ENCODE measurements at places on chromosomes 16 and 17. TPM values are rescaled to one million over a fixed set of nuclear protein-coding genes. Genes with fewer than 3 reads are reported as not detected.

Gene KRT27
- total RNA-seq, result not detected

Gene ZP2
- not detected for total RNA-seq

Gene SOX9
- 40.2 TPM for total RNA-seq

Gene COG8
- total RNA-seq, result 33.6 TPM

Gene SP6
- not detected for total RNA-seq

Gene EVPL
- total RNA-seq, result 9.7 TPM

Gene SPATA32
- total RNA-seq, result not detected

Gene ADAM11
- total RNA-seq, result not detected

Gene MPP2
- total RNA-seq, result 0.43 TPM

Gene MSLN
- total RNA-seq, result 5.2 TPM

Gene DLX4
- total RNA-seq, result not detected

Gene AXIN2
- total RNA-seq, result 25.3 TPM

Gene CMTM1
- total RNA-seq, result not detected

Gene NFATC3
- 23.9 TPM for total RNA-seq

DNA sequence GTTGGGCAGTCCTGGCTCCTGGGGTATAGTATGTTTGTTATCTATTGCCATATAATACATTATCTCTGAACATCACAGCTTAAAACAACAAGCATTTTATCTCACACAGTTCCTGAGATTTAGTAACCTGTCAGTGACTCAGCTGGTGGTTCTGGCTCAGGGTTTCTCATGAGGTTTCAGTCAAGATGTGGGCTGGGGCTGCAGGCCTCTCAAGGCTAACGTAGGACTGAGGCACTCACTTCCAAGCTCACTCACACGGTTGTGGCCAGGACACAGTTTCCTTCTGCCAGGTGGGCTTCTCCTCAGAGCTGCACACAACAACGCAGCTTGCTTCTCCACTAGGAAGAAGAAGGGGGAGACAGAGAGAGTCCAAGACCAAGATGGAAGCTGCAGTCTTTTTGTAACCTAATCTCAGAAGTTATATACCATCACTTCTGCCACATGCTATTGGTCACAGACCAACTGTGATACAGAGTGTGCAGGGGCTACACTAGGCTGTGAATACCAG, 10.3 kb upstream of the MED13 start:
- H3K4me3 ChIP-seq, result no peak overlapping the region
- no peak overlapping the region for H3K27ac ChIP-seq
- H3K4me1 ChIP-seq, result no peaks in the 10 kb centered on the region
- no peak for DNase-seq
- peaks cover 8% of the 10 kb centered on the region for H3K27me3 ChIP-seq

DNA sequence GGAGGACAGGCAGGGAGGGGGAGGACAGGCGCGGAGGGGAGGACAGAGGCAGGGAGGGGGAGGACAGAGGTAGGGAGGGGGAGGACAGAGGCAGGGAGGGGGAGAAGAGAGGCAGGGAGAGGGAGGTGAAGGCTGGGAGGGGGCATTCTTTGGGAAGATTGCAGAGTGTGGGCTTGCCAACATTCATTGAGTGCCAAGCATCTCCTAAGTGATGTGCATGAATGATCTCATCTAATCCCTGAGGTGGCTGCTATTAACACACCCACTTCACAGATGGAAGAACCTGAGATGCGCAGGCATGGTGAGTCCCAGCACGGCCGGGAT, 58.3 kb downstream of the NT5M start:
- H3K36me3 ChIP-seq, result no peaks in the 10 kb centered on the region
- H3K27ac ChIP-seq, result no peak overlapping the region
- no peak for DNase-seq
- H3K4me1 ChIP-seq, result no peaks in the 10 kb centered on the region

- no peaks in the 10 kb centered on the region for H3K27me3 ChIP-seq
- peak within 1 kb of the TSS; percentile 78 for H3K4me3 ChIP-seq
- H3K36me3 ChIP-seq, result peaks cover 37% of the 10 kb centered on the region
Observed at GRCh38 chr17:45261577-45262515, at the start of gene SPATA32. TSS of gene SPATA32 (minus strand) at chr17:45262094. CDS start at chr17:45262016, 78 bp downstream.

- H3K27me3 ChIP-seq, result no peaks in the 10 kb centered on the region
- no peaks in the 10 kb centered on the region for H3K4me1 ChIP-seq
- H3K36me3 ChIP-seq, result peaks cover 68% of the 10 kb centered on the region
- no peak overlapping the region for H3K4me3 ChIP-seq
- peak; percentile 81 for DNase-seq
Observed at GRCh38 chr17:4074831-4075495, 67.9 kb downstream of the ZZEF1 start.

GRCh38 chr17:27295945-27296344, 2.0 kb downstream of the WSB1 start:
- peak; percentile 49 for DNase-seq
- H3K36me3 ChIP-seq, result no peaks in the 10 kb centered on the region
- peak overlapping the region; percentile 84 for H3K4me3 ChIP-seq
- H3K27me3 ChIP-seq, result no peaks in the 10 kb centered on the region
- H3K4me1 ChIP-seq, result peaks cover 59% of the 10 kb centered on the region

- no peak overlapping the region for H3K4me3 ChIP-seq
- H3K27ac ChIP-seq, result no peak overlapping the region
- H3K4me1 ChIP-seq, result no peaks in the 10 kb centered on the region
- peaks cover 89% of the 10 kb centered on the region for H3K27me3 ChIP-seq
- DNase-seq, result no peak
Observed at GRCh38 chr17:34567691-34568465, 11.5 kb upstream of the TMEM132E start.

- no peaks in the 10 kb centered on the region for H3K4me1 ChIP-seq
- no peaks in the 10 kb centered on the region for H3K36me3 ChIP-seq
- DNase-seq, result peak; percentile 41
Observed at GRCh38 chr16:20799599-20799998, 6.7 kb downstream of the ERI2 start.

DNA sequence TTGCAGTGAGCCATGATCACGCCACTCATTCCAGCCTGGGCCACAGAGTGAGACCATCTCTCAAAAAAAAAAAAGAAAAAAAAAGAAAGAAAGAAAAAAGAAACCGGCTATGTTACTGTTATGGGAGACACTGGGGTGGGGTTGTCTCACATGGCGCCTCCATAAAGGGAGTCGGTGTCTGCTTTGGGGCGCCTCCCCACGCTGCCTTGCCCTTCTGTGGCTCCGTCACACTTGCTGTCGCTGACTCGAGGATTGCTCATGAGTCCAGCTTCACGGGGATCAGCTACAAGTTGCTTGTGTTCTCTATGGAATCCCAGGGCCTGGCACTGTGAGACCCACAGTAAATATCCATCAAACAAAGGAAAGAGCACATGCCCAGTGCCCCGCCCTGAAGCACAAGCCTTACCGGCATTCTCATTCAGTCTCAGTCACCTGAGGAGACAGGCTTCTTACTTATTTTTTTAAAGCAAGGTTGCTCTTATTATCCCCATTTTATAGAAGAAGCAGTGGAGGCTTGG, 40.6 kb upstream of the ZNF423 start:
- no peak for DNase-seq
- H3K4me1 ChIP-seq, result no peaks in the 10 kb centered on the region
- no peak overlapping the region for H3K4me3 ChIP-seq
- peaks cover 16% of the 10 kb centered on the region for H3K27me3 ChIP-seq
- no peaks in the 10 kb centered on the region for H3K36me3 ChIP-seq

DNA sequence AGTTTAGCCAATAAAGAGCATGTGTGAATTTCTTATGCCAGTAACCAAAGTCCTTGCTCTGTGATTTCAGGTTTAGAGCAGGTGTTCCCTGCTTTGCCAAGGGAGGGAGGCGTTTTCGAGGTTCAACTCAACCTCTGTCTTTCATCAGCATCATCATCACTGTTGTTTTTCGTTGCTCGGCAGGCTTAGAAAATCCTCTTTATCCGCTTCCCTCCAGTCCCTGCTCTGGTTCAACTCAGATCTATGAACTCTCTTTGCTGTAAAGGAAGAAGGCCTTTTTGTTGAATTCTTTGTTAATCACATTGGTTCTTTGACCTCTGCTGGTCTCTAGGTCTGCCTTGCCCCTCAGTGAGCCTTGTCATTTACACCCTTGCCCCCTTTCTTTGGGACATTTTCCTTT, 243.9 kb upstream of the RBFOX1 start:
- no peak overlapping the region for H3K4me3 ChIP-seq
- no peaks in the 10 kb centered on the region for H3K36me3 ChIP-seq
- no peaks in the 10 kb centered on the region for H3K4me1 ChIP-seq
- peaks cover 13% of the 10 kb centered on the region for H3K27me3 ChIP-seq
- no peak for DNase-seq

DNA sequence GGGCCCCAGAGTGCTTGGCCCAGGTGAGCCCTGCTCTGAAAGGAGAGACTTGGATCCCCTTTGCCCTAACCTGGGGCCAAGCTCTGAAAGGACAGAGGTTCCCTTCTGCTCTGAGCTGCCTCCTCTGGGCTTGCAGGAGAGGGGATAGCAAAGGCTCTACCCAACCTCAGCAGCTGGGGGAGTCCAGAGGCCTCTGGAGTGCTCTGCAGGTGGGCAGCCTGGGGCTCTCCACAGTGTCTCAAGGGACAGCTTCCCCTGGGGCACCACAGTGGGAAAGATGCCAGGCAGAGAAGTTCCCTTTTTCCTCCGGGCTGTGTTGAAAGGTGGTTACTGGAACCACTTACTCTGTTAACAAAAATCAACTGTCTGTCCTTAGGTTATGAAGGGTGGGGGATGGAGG, 48.2 kb upstream of the MGAT5B start:
- H3K4me3 ChIP-seq, result no peak overlapping the region
- peaks cover 31% of the 10 kb centered on the region for H3K27me3 ChIP-seq
- H3K4me1 ChIP-seq, result peaks cover 6% of the 10 kb centered on the region
- no peak overlapping the region for H3K27ac ChIP-seq

DNA sequence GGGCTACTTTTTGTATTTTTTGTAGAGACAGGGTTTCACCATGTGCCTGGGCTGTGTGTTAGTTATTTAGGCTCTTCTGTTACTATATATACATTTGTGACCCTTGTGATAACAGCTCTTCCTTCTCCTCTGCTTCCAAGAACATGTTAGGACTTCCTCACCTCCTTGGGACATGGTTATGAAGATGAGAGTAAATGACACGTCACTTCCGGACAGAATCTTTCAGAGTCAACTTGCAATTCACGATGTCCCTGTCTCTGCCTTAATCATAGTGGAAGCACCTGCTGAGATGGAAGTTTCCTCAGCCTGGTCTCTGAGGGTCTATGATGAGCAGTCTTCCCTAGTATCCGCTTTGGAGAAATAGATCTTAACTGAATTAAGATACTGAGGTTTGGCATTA, 42.9 kb downstream of the CCDC42 start:
- H3K4me1 ChIP-seq, result peaks cover 17% of the 10 kb centered on the region
- no peak for DNase-seq
- no peak overlapping the region for H3K4me3 ChIP-seq

DNA sequence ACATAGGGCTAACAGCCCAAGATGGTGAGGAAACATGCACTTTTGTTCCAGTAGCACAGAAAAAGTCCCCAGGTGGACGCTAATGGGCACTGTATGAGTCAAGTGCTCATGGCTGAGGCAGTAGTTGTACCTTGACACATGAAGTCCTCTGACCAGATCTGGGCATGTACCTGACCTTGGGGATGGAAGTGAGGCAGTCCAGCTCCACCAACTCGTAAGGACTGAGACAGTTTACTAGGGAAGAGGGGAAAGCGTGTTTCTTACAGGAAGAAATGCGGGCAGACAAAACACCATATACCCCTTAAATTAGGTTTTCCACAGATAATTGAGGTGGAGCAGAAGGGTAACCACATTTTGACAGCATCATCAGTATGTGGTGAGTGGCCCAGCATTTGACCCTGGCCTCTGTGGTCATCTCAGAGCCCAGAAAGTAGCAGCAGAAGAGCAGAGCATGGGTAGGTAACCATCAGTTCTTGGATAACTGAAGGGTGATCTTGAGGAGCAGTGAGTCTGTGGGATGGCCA, 32.4 kb upstream of the METTL9 start:
- H3K27ac ChIP-seq, result no peak overlapping the region
- H3K4me1 ChIP-seq, result no peaks in the 10 kb centered on the region
- no peak overlapping the region for H3K4me3 ChIP-seq
- DNase-seq, result peak; percentile 22
- H3K36me3 ChIP-seq, result no peaks in the 10 kb centered on the region

- H3K27ac ChIP-seq, result no peak overlapping the region
- no peak for DNase-seq
- no peaks in the 10 kb centered on the region for H3K27me3 ChIP-seq
- H3K36me3 ChIP-seq, result no peaks in the 10 kb centered on the region
Observed at GRCh38 chr17:41664172-41664457, 24.6 kb upstream of the EIF1 start.

- no peak overlapping the region for H3K27ac ChIP-seq
- H3K36me3 ChIP-seq, result no peaks in the 10 kb centered on the region
- DNase-seq, result no peak
- H3K27me3 ChIP-seq, result no peaks in the 10 kb centered on the region
- peaks cover 28% of the 10 kb centered on the region for H3K4me1 ChIP-seq
Observed at GRCh38 chr16:73034374-73034773, 13.6 kb downstream of the ZFHX3 start.

DNA sequence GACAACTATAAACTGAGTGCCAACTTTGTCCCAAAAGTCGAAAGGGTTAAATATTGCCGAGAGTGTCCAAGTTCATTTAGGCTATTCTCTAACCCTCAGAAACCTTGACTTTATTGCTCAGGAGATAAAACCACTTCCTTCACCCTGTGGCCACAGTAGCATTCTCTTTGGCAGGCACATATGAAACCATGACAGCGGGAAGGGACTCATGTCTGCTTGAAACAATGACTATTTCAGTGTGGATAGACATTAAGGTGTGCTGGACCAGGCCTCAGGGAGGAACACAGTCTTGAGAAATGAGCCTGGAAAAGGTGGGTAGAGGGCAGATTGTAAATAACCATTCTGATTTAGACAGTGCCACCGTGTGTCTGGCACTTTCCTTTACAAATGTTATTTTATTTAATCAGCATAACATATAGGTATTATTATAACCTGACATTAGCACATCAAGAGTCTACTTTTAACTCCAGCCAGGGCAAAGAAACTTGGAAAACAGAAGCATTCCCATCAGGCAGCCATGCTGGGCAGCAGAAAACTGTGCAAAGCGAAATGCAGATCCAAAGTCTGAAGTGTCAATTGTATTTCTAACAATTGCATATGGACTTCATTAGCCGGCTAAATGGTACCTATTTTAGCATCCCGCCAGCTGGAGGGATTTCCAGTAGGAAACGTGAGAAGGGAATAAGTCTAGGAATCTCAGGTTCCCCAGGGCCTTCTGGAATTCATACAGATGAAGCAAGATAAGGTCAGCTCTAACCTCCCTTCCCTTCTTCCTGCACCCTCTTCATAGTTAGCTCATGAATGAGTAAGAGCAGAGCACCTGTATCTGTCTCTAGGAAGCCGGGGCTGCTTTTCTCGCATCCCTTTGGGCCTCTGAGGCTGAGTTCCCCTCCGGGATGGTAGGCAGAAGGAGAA, 212.8 kb upstream of the ELAC2 start:
- no peak for DNase-seq
- no peak overlapping the region for H3K27ac ChIP-seq
- no peaks in the 10 kb centered on the region for H3K36me3 ChIP-seq
- no peaks in the 10 kb centered on the region for H3K27me3 ChIP-seq

GRCh38 chr16:63625126-63625525, 1496.7 kb downstream of the CDH11 start:
- no peak overlapping the region for H3K27ac ChIP-seq
- H3K36me3 ChIP-seq, result no peaks in the 10 kb centered on the region
- H3K27me3 ChIP-seq, result no peaks in the 10 kb centered on the region
- DNase-seq, result no peak
- no peak overlapping the region for H3K4me3 ChIP-seq

GRCh38 chr16:48106446-48106845, 49.3 kb downstream of the ABCC12 start:
- no peak for DNase-seq
- H3K27ac ChIP-seq, result no peak overlapping the region
- no peaks in the 10 kb centered on the region for H3K4me1 ChIP-seq
- H3K36me3 ChIP-seq, result no peaks in the 10 kb centered on the region
- no peak overlapping the region for H3K4me3 ChIP-seq
- no peaks in the 10 kb centered on the region for H3K27me3 ChIP-seq

GRCh38 chr17:37792787-37793186, 47.9 kb upstream of the HNF1B start:
- no peak for DNase-seq
- H3K27ac ChIP-seq, result no peak overlapping the region
- H3K4me1 ChIP-seq, result no peaks in the 10 kb centered on the region
- peaks cover 37% of the 10 kb centered on the region for H3K27me3 ChIP-seq
- no peaks in the 10 kb centered on the region for H3K36me3 ChIP-seq
- no peak overlapping the region for H3K4me3 ChIP-seq
